ENCODE measurements at places on chromosomes 7 and 10.

GRCh38 chr7:66974986-66975590 lies 20.3 kb downstream of the SBDS start:
- DNase-seq: no peak

DNA sequence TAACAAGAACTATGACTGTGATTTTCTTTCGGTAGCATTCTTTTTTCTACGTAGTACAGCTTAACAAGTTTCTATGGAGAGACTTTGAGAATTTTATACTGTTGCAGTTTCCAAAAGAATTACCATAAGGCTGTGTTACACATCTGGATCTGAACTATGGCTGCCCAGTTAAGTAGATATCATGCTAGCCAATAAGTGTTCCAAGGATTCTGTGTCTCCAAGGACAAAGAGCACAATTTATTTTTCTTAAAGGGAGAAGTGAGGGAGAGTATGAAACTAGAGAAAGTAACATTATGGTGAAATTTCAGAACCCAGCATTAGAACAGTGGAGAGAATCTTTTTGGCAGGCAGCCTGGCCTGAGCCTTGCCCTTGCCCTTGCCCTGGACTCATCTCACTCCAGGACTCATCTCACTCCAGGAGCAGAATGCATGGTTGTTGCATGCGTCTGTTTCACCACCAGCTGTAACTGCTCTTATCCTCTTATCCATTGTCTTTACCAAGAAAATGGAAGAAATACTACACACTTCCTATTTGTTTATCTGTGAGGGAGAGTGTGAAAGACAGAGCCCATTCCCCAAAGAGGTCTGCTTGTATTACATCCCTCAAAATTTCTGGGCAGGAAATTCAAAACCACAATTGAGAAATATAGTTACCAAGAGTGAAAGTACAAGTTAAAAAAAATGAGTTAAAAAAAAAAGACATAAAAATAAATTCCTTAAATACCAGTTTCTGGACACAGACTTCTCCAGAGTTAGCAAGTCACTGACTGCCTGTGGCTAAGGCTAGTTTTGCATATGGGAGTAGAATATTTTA lies 1067.5 kb downstream of the NRG3 start:
- DNase-seq: no peak

DNA sequence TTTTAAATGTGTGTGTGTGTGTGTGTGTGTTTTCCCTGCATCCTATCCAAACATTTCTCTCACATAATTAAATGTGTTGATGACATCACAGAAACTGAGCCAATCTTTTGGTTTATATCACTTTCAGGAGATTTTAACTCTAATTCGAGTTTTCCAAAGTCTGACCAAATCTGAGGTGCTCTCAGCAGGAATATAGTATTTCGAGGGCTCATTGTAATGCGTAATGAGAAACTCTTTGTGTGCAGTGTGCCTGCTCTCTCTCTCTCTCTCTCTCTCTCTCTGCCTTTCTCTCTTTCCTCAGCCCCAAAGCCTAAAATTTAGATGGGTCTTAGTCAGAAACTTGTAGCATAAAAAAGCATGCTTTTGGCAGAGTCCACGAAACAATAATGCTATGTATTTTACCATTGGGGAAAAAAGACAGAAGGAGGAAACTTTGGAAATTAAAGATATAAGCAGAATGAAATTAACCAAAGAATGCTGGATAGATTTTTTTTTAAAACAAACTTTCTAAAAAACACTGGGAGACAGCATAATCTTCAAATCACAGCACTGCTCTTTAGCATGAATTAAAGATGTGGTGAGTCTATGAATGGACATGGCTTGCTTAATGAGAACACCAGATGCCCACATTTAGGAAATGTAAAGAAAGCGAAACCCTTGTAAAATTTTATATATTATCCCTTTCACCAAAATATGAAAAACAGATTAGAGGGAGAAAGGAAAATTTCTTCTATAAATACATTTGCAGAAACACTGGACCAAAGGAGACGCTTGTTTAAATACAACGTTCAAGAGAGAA lies 206.8 kb upstream of the HABP2 start:
- no peak for DNase-seq

- DNase-seq: no peak
Measured at GRCh38 chr10:59623133-59624121, 86.2 kb downstream of the SLC16A9 start.

DNA sequence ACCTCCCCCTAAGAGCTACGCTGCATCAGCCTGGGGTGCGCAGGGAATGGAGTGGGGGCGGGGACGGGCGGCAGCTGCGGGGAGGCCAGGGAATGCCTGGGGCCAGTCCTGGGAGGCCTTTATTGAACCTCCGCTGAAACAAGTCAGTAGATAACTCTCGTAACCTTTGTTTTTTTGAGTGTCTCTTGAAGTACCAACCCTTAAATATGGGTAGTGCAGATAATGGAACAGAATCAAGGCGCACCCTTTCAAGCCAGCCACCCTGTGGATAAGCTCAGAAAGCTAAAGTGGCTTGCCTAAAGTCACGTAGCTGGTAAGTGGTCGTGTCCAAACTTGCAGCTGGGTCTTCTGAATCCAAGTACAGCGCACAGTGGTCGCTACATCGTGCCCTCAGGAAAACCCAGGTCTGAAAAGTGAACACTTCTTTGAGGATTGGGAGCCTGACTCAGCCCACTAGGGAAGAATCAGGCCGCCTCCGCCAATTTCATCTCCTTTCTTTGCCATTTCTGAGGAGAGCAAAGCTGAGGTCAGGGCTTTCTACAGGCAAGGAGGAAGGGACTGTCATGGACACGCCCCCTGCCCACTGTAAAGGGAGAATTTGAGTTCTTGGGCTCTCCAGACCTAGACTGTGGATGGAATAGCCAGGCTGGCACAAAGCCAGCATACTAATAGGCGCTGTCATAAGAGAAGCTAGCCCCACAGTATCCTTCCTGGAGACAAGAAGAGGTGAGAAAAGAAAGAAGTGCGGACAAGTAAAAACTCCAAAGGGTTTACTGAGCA lies 3.2 kb upstream of the EGR2 start:
- no peak for DNase-seq

- no peak for DNase-seq
Measured at GRCh38 chr7:29748286-29749099, 57.8 kb upstream of the WIPF3 start.

DNA sequence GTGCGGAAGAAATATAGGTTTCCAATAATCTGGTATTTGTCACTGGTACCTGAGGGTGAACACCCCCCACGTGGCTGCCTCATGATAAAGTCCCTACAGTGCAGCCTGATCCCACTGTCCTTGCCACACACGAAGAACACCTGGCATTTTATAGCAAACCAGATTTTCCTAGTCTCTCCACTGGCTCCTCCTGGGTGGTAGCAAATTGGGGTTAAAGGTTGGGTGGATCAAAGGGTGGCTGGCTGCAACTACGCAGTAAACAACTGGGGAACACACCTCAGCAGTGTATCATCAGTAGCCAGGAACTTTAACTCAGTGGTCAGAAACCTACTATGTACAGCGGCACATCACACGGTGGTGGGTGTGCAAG lies 10.3 kb downstream of the SEPHS1 start:
- DNase-seq: no peak

DNA sequence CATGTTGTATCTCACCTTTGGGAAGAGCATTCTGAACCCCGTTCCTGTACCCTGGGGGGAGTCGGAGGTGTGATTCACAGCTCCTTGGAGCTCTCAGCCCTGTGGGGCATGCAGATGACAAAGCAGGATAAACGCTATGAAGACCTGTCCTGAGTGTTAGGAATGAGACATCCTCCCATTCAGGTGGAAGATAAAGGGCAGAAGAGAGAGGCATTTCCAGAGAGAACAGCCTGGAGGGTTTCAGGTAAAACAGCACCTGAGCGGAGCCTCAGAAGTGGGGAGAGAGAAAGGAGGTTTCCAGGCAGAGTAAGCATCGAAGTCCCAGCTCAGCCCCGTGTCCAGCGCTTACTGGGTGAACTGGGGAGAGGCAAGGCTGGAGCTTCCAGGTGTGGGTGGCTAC lies 288.9 kb downstream of the KLF6 start:
- DNase-seq: no peak

DNA sequence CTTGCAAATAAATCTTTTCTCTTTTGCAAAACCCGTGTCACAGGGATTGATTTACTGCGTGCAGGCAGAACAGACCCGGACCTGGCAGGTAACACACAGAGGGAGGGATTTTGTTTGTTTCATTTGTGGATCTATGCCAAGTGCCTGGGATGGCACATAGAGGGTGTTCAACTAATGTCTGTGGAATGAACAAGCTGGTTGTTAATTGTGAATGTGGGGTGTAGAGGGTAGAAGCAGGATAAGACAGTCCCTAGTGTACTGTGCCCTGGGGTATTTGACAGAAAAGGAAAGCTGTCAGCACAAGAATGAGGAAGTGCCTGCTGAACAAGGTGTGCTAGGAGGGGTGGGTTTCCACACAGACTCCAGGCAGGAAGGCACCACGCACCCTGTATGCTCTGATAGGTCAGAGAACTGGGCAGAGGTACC lies 331.8 kb downstream of the CALN1 start:
- no peak for DNase-seq

DNA sequence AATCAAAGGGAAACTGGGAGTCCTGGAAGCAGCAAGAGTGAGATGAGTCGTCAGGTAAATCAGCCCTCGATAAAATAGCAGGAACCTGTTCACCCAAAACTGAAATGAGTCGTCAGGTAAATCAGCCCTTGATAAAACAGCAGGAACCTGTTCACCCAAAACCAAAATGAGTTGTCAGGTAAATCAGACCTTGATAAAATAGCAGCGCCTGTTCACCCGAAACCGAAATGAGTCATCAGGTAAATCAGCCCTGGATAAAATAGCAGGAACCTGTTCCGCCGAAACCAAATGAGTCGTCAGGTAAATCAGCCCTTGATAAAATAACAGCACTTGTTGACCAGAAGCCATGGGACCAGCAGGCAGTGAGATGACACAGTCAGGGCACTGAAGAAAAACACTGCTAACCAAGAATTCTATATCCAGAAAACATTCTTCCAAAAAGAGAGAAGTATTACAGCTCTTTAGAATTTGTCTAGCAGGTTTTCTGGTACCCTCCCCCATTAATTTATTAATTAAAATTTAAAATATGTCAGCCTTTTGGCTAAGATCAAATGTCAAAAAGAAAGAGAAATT lies 3.4 kb upstream of the CYP2E1 start:
- no peak for DNase-seq

DNA sequence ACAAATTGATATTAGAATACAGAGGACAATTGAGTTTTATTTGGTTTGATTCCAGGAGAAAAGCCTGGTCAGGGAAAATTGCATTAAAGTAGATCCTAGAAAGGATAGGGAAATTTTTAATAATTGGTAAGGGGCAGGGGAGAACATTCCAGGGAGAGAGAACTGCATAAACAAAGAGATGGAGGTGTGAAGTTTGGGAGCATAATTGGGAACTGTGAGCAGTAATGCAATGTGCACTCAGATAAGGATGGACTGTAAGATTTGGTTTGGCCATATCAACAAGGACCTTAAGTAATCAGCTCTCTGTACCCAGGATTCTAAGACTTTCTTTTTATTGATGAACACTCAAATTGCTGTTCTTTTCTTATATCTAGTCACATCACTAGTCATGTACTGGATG lies 41.4 kb downstream of the ZMYND11 start:
- no peak for DNase-seq

- DNase-seq: no peak
Measured at GRCh38 chr10:79105150-79105739, 36.5 kb downstream of the ZMIZ1 start.

GRCh38 chr10:3509355-3509754 lies 275.7 kb downstream of the KLF6 start:
- no peak for DNase-seq

DNA sequence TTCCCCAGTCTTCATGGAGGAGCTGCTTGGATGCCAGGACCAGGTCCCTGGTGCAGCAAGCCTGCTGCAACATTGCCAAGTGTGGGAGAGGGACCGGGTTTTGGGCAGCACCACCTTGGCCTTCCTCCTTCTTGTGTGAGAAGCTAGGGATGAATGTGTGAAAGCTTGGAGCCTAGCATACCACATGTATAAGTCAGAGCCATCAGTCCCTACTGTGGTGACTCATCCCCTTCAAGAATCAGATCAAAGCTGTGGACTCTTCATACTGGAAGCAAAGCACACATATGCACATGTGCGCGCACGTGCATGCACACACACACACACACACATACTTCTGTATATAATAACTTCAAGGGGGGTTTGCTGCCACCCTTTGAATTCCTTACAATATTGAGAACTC lies 527.8 kb downstream of the LRMDA start:
- DNase-seq: no peak

- DNase-seq: no peak
Measured at GRCh38 chr10:88281592-88282347, 301.3 kb downstream of the RNLS start.

DNA sequence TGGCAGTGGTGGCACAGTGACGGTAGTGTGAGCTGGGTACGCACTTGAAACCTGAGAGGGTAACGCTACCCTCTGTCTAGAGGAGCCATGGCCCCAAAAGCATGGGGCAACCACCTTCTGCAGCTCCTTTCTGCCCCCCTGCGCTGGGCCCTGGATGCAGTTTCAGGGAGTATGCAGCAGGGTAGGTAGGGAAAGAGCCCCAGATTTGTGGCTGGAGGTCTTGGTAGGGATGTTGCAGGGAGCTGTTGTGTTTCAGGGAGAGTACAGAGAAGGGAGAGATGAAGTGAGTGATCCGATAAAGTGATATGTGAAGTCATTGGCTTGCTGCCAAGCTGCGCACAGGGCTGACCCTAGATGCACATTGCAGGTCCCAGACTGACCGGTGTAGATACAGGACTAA lies 2.7 kb upstream of the PGAM2 start:
- no peak for DNase-seq

GRCh38 chr10:69642747-69643146 lies 12.7 kb downstream of the FAM241B start:
- DNase-seq: no peak

DNA sequence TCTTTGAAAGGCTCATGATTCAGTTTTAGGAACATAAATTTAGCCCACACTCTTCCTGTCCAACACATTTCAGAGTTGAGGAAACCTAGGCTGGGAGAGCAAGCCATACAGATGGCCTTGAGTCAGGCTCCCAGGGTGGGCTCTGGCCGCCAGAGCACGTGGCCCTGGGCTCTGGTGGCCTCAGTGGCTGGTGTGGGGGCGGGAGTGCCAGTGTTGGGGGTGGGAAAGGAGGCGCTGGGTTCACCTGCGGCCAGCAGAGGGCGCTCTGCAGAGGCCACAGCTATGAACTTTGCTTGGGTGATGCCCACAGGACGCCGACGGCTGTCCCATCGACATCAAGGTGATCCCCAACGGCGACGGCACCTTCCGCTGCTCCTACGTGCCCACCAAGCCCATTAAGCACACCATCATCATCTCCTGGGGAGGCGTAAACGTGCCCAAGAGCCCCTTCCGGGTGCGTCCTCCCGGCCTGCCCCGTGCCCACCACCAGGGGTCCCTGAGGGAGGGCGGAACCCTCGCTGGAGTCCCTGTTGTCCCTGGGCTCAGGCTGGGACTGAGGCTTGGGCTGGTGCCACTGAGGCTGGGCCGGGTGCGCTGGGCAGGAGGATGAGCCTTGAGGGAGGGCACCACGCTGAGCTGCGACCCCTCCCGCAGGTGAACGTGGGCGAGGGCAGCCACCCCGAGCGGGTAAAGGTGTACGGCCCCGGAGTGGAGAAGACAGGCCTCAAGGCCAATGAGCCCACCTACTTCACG lies 11.9 kb downstream of the FLNC start:
- DNase-seq: peak; percentile 24

GRCh38 chr10:45241865-45242520 lies 73.4 kb downstream of the OR13A1 start:
- no peak for DNase-seq

GRCh38 chr7:115719963-115720362 lies 310.6 kb downstream of the TFEC start:
- no peak for DNase-seq

GRCh38 chr10:3096149-3096548 lies 28.8 kb downstream of the PFKP start:
- DNase-seq: no peak

- no peak for DNase-seq
Measured at GRCh38 chr10:93006435-93007039, 54.1 kb upstream of the CYP26C1 start.
